ENCODE measurements at places on chromosomes 11 and 22. TPM values are rescaled to one million over a fixed set of nuclear protein-coding genes. Genes with fewer than 3 reads are reported as not detected.

Gene GSTT2
- total RNA-seq, result 0.66 TPM

Gene OR2AT4
- not detected for total RNA-seq

DNA sequence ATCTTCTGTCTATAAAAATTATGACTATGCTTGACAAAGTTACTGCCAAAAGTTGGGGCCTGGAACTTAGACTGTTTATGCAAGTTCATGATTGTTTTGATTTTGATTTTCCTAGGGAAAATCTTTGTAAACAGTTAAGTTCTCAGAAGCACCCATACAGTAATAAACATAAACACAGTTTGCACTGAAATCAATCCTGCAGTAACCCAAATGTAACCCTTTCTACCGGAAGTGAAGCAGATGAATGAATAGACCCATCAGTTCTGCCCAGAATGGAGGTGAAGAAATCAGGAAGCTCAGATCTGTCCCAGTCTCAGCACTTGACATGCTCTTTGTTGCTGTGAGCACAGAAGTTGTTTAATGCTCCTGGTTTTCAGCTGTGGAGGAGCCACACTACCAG is 24.6 kb upstream of the C11orf96 start:
- DNase-seq, result no peak

Gene RRP7A
- total RNA-seq, result 15.8 TPM

DNA sequence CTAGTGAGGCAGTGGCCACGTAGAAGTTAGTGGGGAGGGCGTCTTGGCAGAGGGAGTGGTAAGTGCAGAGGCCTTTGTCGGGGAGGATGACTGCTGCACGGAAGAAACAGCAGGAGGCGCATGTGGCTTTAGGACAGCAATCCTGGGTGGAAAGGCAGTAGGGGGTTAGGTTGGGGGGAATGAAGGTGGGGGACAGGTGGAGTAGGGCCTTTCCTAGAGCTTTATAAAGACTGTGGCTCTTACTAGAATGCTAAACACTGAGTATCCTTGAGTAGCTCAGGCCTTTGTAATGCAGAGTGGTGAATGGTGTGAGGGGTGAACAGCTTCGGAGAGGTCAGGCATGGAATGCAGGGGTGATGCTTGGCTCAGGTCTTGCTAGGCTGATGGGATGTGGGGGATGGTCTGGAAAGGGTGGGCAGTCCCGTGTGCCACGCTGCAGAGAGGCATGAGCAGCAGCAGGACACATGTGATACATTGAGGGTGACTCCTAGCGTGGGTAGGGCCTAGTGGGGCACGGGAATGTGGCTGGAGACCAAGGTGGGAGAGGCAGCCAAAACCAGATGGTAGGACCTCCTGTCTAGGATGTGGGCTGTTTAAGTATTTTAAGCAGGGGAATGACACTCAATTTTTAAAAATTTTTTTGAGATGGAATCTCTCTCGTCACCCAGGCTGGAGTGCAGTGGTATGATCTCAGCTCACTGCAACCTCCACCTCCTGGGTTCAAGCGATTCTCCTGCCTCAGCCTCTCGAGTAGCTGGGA is 19.2 kb downstream of the AP2A2 start:
- DNase-seq, result no peak

DNA sequence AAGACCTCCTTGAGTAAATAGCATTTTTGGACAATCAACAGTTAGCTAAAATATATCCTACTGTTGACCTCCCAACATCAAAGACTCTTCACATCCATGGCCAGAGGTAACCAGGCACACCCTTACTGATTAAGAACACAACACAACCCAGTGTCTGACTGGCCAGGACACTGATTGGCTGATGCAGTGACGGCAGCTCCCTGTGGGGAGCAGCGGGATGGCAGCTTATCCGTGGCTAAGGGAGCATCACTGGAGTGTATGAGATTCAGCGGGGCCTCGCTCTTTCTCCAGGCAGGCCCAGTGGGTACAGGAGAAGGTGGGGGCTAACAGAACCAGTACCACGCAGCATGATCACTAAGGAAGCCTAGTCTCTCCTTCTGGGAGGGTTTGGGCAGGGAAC is 10.3 kb upstream of the IL2RB start:
- DNase-seq, result no peak

DNA sequence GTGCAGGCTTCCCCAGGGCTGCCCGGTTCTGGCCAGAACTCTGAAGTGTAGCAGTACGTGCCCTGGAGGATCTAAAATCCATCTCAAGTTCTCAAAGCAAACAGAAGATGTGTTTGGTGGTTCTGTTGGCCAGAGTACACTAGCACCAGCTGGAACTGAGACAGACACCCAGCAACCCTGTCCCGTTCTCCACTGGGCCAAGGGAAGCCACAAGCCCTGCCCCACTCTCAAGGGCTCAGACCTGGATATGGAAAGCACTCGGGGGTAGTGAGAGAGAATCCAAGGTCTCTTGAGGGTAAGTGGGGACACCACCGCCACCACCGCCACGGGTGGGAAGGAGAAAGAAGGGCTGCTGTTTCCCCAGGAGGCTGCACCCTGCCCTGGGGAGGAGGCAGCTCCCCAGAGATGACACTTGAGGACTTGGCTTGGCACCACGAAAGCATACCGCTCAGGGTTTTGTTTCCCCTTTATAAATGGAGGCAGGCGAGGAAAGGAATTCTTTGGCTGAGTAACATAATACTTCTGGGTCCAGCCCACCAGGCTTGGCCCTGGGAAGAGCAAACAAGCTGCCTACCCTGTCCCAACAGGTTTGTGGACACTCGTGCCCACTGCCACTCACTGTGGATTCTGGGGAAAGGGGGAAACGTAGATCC is 56.1 kb upstream of the POU2AF1 start:
- no peak for DNase-seq

Data from left ventricle myocardium inferior (tissue), 1 donor.